ENCODE measurements at places on chromosomes 3 and 15. TPM values are rescaled to one million over a fixed set of nuclear protein-coding genes. Genes with fewer than 3 reads are reported as not detected.

The PRSS50 gene
- 0.50 TPM for total RNA-seq

- H3K4me3 ChIP-seq = no peak overlapping the region
- H3K27me3 ChIP-seq = peaks cover 76% of the 10 kb centered on the region
- no peak for DNase-seq
- no peaks in the 10 kb centered on the region for H3K36me3 ChIP-seq
- H3K4me1 ChIP-seq = no peaks in the 10 kb centered on the region
Observed at GRCh38 chr15:91102546-91103330, 2.7 kb downstream of the SV2B start.

The PAK2 gene
- 78.6 TPM for total RNA-seq

GRCh38 chr3:183255348-183255730, 2.3 kb downstream of the B3GNT5 start:
- H3K36me3 ChIP-seq = peaks cover 25% of the 10 kb centered on the region
- peak overlapping the region; percentile 93 for H3K27ac ChIP-seq
- peak; percentile 28 for DNase-seq
- peaks cover 40% of the 10 kb centered on the region for H3K4me1 ChIP-seq
- H3K4me3 ChIP-seq = peak overlapping the region; percentile 96

GRCh38 chr3:144361002-144361401, 389.4 kb downstream of the DIPK2A start:
- H3K4me1 ChIP-seq = peaks cover 20% of the 10 kb centered on the region
- no peaks in the 10 kb centered on the region for H3K27me3 ChIP-seq
- H3K27ac ChIP-seq = no peak overlapping the region
- H3K4me3 ChIP-seq = no peak overlapping the region
- no peaks in the 10 kb centered on the region for H3K36me3 ChIP-seq
- no peak for DNase-seq

DNA sequence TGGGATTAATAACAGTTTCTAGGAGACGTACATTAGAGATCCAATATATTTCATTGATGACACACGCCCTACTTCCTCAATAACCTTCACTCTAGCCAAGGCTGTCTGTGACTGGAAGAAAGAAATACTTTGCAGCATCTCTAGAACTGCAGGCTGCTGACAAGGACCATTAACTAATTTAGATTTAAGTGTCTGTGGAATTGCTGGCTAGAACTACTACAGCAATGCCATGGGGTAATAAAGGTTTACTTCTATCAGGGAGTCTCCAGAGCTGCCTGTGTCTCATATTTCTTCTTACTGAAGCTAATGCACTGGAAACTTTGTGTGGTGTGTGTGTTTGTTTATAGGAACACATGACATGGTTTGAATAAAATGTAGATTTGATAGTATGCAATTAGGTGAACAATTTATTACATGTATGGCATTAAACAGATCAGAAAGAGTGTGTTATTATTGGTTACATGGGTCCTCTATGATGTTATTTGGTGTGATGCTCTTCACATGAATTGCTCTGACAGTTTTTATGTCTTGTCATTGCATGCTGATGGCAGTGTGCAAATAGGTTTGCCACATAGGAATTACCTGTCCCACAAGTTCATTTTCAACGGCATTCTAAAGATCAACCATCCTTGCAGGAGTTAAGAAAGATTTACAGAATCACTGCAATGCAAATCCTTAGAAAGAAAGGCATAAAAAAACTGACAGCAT, 916.2 kb upstream of the CADM2 start:
- no peaks in the 10 kb centered on the region for H3K27me3 ChIP-seq
- H3K4me1 ChIP-seq = no peaks in the 10 kb centered on the region
- no peak overlapping the region for H3K4me3 ChIP-seq
- DNase-seq = no peak
- no peak overlapping the region for H3K27ac ChIP-seq
- no peaks in the 10 kb centered on the region for H3K36me3 ChIP-seq

The GNAT1 gene
- total RNA-seq = 0.48 TPM

The ACTC1 gene
- not detected for total RNA-seq

GRCh38 chr3:48561045-48561736, 2.4 kb downstream of the UCN2 start:
- H3K27ac ChIP-seq = no peak overlapping the region
- DNase-seq = peak; percentile 25
- H3K36me3 ChIP-seq = no peaks in the 10 kb centered on the region
- H3K4me3 ChIP-seq = no peak overlapping the region
- no peaks in the 10 kb centered on the region for H3K27me3 ChIP-seq
- peaks cover 27% of the 10 kb centered on the region for H3K4me1 ChIP-seq

- no peak overlapping the region for H3K4me3 ChIP-seq
- no peak for DNase-seq
- H3K36me3 ChIP-seq = no peaks in the 10 kb centered on the region
- H3K27ac ChIP-seq = no peak overlapping the region
- H3K27me3 ChIP-seq = no peaks in the 10 kb centered on the region
Observed at GRCh38 chr15:33698126-33698525, 270.2 kb upstream of the CHRM5 start.

GRCh38 chr3:105166893-105167292, 199.8 kb upstream of the ALCAM start:
- no peaks in the 10 kb centered on the region for H3K27me3 ChIP-seq
- no peak overlapping the region for H3K27ac ChIP-seq
- H3K4me3 ChIP-seq = no peak overlapping the region
- no peaks in the 10 kb centered on the region for H3K4me1 ChIP-seq
- no peaks in the 10 kb centered on the region for H3K36me3 ChIP-seq

GRCh38 chr3:191557322-191557721, 96.4 kb downstream of the PYDC2 start:
- no peak for DNase-seq
- no peaks in the 10 kb centered on the region for H3K27me3 ChIP-seq
- no peaks in the 10 kb centered on the region for H3K4me1 ChIP-seq
- H3K36me3 ChIP-seq = no peaks in the 10 kb centered on the region
- H3K4me3 ChIP-seq = no peak overlapping the region

DNA sequence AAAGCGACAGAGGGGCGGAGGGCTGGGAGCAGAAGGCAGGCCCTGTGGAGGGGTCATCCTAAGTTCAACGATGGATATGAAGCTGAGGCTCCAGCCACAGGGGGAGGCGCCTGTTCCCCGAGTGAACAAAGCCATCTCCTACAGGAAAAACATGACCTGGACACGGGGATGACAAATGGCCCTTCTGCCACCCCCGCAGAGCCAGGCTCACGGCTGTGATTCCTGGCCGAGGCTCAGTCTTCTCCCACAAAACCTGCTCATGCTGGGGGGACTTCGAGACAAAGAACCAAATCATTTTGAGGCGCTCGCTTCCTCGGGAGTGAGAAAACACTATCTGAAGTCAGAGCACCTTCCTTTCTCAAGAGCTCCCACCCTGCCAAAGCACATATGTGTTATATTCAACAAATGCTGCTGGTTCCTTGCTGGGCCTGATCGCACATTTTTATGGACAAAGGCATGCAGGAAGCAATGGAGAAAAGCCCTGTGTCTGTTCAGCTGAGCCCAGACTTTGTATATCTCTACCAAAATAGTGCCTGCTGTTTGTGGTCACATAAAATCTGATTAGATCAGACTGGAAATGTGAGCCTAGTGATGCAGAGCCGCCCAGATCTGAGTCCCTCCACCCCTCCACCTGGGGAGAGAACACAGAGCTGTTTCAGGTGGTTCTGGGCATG, 5.6 kb downstream of the RBP1 start:
- peak overlapping the region; percentile 30 for H3K4me3 ChIP-seq
- H3K36me3 ChIP-seq = no peaks in the 10 kb centered on the region
- DNase-seq = peak; percentile 67
- H3K27me3 ChIP-seq = no peaks in the 10 kb centered on the region

The ABHD17C gene
- 42.2 TPM for total RNA-seq

The CLRN1 gene
- not detected for total RNA-seq
